Activated T-cell treated with anti-CD3 and anti-CD28 coated beads, Interleukin-2, amount 50 U/mL, for 24 hours (primary cell): ENCODE measurements at places on chromosomes 1 and 21.

DNA sequence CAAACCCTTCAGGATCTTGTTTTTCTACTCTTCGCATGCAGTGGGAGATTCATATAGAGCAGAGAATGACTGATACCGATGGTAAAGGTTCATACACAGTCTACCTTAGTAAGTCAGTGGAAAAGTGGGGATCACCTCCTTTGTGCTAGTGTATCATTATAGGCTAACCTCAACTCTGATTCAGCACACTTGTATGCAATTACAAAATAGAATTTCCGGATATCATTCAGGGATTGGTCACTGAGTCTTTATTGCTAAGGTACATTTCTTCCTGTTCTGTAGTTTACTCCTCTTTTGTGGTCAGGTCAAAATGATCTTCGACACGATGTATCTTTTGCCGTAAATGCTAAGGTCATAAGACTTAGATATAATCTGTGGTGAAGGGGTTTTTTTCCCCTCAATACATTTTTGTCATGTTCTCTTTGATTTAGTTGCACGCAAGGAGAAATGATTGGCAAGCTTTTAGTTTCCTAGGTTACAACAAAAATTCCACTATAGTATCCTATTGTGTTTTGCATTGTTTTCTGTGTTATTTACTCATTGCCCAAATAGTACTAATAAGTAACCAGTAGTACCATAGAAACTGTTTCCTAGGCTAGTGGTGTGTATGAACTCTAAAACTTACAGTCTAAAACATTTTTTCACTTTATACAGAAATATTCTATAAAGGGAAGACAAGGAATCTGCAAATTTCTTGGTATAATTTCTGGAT, 35.7 kb upstream of the PLA2G4A start:
- DNase-seq, result no peak

DNA sequence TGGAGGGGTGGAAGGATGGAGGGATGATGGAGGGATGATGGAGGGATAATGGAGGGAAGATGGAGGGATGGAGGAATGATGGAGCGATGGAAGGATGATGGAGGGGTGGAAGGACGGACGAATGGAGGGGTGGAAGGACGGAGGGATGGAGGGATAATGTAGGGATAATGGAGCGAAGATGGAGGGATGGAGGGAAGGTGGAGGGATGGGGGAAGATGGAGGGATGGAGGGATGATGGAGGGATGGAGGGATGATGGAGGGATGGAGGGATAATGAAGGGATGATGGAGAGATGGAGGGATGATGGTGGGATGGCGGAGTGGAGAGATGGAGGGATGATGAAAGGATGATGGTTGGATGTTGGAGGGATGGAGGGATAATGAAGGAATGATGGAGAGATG, 61.3 kb downstream of the KCNAB2 start:
- no peak for DNase-seq

GRCh38 chr21:44405091-44405947, 50.0 kb upstream of the LRRC3 start:
- DNase-seq, result no peak

DNA sequence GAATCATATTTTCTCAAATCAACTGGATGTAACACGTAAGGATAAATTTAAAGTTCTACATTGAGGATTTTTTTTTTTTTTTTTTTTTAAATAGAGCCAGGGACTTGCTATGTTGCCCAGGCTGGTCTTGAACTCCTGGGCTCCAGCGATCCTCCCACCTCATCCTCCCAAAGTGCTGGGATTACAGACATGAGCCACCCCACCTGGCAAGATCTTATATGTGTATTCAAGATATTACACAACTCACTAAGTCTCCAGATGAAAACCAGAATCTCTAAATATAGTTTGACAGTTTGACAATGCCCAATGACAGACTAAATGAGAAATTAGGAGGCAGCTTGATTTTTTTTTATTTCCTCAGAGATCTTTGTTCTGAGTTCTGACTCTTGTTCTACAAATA, 6.8 kb downstream of the YY1AP1 start:
- DNase-seq, result no peak

- DNase-seq, result no peak
These were observed 542 bp upstream of the XPR1 start for GRCh38 chr1:180631194-180631765.

DNA sequence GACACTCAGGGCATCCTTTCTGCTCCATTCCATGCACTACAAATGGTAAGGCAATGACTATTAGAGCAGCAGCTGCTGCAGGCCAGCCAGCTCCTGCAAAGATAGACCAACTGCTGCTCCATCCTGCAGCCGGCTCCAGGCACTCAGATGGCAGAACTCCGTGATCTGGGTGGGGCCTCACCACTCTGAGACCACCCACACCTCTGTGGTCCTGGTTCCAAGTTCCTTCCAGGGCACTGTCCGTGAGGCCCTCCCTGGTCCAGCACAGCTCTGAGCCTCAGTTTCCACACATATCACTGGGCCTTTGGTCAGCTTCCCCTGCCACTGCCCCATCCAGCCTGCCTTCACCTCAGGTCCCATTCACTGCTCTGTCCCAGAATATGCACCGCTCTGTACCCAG, 114.7 kb downstream of the DMRTB1 start:
- DNase-seq, result peak; percentile 7

DNA sequence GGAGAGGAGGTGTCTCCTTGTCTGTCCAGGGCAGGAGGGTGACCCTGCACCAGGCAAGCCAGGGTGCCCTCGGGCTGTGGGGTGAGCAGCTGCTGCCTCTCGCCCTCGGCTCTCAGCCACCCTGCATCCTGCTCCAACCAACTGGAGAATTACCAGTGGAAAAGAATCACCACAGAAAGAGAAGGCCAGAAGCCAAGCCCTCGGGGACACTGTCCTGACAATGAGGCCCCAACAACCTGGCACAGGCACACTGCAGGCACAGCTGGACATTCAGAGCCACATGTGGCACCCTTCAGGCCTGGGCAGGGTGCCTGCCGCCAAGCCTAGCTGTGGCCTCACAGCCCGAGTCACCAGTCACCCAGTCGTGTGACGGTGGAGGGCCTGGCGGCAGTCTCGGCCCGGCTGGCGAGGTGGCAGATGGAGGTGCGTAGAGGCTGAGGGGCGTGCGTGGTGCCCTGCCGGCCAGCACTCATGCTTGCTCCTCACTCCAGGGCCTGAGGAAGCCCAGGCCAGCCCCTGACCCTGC, 12.0 kb downstream of the MEGF6 start:
- DNase-seq, result no peak

GRCh38 chr1:63621698-63622097, 28.5 kb downstream of the PGM1 start:
- no peak for DNase-seq

- no peak for DNase-seq
These were observed 19.9 kb downstream of the AGPAT3 start for GRCh38 chr21:43884861-43885417.

DNA sequence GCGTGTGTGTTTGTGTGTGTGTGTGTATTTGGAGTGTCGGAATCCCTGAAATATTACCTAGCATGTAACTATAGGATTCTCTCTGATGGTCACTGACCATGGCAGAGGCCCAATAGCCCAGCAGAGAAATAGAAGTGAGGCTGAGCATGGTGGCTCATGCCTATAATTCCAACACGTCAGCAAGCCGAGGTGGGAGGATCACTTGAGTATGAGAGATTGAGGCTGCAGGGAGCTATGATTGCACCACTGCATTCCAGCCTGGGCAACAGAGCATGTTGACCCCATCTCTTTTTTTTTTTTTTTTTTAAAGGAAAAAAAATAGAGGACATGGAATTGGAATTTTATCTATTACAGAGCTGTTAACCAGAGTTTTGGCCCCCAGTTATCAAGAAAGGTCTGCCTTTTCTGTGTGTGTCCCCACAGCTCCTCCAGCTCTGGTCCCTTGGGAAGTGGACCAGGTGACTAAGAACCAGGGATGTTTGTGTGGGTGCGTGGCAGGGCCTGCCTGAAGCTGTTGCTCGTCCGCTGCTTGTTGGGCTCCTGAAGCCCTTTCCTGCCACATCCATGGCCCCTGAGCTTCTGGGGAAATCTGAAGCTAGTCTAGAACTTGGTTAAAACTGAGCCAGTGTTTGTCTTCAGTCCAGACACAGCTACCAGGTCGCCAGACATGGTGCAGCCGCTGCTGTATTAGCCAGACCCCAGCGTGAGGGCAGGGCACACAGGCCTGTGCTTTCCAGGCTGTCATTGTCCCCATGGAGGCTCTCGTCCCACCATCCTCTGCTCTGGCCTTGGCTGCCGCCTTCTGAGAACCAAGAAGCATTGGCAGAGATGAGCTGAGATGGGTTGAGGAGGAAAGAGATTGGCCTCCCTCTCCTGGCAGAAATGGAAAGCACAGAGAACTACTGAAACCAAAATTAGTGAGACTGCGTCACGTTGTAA, 25.5 kb downstream of the CAPN9 start:
- no peak for DNase-seq
